ENCODE measurements at places on chromosomes 16 and 17.

GRCh38 chr16:17171250-17172143 is 299.3 kb downstream of the XYLT1 start:
- no peak for DNase-seq

DNA sequence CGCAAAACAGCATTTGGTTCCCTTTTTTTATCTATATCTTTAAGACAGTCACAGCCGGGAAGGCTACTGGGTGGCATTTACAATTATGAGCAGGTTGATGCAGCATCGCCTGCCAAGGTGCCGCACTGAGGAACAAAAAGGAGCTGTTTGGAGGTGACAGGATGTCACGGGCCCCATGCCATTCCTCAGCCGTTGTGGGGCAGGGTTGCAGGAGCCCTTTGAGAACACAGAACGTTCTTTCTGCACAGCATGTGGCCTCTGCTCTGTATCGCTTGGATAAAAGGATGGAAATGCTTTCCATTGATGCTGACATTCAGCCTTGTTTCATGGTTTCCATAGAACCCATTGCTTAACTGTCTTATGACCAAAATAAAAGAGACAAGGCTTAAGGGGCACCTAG is 141.9 kb upstream of the CDH5 start:
- no peak for DNase-seq

DNA sequence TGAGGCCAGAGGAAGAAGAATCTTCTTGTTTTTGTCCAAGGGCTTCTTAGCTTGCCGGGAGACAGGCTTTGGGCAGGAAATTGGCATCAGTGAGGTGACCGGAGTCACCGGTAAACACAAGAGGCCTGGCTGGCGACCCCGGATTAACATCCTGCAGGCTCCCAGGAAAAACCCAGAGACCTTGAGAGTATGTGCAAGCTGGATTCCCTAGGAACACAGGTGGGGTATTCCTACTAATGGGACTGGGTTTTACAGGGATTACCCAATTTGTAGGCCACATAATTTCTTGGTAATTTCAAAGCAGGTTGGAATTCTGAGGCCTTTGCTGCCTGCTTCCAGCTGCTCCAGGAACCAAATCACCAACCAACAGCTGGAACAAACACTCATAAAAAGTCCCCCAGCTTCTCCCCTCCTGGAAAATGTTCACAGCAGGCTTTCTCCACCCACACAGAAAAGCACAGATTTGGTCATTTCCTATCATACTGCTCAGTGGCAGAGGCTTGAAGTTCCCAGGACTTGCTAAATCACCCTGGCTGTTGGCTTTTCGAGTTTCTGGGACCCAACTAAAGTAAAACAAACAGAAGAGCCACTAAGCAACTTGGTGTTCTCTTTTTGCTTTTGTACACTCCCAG is 258.8 kb downstream of the IRF8 start:
- no peak for DNase-seq

DNA sequence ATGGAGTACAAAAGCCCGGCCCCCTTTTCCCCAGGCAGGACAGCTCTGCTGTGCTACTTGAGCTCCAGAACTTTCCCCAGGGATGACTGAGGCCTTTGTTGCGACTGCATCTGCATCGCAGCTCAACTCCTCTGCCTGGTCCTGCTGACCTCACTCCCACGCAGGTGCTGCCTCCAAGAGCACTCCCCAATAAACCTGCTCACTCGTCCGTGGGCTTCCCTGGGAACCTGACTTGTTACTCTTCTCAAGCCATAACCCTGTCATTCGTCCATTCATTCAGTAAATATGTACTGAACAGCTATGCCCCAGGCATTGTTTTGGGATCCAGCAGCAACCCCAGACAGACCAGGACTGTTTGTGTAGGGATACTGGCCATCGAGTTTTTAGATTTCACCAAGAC is 11.6 kb upstream of the RMI2 start:
- no peak for DNase-seq

- DNase-seq, result no peak
These were observed 34.7 kb downstream of the ANKRD11 start for GRCh38 chr16:89455692-89456091.

GRCh38 chr17:29177541-29177870 is 2.7 kb downstream of the MYO18A start:
- no peak for DNase-seq

GRCh38 chr17:20952183-20952582 is 90.6 kb downstream of the USP22 start:
- no peak for DNase-seq

DNA sequence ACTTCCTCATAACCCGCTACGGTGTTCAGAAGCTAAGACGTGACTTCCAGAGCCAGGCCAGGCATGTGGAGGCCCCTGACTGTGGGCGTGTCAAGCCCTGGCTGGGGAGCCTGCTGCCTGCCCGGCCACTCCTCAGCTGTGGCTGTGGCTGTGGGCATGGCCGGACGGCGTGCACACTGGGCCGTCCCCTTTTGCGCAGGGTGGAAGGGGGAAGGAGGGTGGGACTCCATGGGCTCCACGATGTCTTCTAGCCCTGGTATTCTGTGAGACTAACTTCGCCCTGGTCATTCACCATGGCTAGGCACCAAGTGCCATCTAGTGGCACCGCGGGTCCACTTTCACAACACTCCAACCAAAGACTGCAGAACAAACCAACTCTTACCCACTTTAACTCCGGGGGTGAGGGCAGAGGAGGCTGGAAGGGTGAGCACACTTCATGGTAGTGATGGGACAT is 67.9 kb downstream of the N4BP1 start:
- peak; percentile 31 for DNase-seq

DNA sequence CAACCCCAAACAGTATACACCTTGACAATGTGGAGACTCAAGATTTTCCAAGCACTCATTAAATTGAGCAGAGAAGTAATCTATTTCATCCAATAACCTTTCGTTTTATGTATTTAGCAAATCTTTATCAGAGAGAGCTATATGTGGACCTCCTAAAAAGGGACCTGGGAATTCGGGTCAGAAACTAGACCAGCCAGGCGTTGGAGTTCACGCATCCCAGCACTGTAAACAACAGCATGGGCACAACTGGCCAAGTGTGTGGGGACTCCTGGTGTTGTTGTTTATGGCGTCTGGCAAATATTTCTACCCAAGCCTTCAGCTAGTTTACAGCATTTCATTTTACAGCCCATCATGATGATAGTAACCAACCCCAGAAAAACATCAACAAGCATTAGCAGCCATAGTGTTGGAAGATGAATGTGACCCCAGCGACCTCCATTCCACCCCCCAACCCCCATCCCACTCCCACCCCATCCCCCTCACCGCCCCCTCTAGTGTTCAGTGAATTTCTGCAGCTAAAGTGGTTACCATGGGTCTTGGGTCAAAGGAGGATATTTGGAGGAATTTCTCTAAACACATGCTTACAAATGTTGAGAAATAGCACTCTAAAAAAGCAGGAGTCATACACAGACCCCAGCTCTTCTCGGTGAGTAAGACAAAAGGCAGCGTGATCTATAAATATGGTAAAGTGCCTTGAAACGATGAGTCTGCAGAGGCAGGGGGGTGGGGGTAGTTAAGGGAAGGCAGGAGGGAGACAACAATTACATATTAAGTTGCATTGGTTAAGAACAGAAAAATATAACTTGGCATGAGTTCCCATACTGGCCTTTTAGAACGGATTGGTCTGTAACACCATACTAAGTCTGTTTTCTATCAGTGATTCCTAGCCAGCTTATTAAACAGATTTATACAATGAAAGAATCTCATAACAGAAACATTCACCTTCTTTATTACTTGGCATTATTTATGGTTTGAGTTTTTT is 91.4 kb upstream of the TBX2 start:
- DNase-seq, result no peak

DNA sequence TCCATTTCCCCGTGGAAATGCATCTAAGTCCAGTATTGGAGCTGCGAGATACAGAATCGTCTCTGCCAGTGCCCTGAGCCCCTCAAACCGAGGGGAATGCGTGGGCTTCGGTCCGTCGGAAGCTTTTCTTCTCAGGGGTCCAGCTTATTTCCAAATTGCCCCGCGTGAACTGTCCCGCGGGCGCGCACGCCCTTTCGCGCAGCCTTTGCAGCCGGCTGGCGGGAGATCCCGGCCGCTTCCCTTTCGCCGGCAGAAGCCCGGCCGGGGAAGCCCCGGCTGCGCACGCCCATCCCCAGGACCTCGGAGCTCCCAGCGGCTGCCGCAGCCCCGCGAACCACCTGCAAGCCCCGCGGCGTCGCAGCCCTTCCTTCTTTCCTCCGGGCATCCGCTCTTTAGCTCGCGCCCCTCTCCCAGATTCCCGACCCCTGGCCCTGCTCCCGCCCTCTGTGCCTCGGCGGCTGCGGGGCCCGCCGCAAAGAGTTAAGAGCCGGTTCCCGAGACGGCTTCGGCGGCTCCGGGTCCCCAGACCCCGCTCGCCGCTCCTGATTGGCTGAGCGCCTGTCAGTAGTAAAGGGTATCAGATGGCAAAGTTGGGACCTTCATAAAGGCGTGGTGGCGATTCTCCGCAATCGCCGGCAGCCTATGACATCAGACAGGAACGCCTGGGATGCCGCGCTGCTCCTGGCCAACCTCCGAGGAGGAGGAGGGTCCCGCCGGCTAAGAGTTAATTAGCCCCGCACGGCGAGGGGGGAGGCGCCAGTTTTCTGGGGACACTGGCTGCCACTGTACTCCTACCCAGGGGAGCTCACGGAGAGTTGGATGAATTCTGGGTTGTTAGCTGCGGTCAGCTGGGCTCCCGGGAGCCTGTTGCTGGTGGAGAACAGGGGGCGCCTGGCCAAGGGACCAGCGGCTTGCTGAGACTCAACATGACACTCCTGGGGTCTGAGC is at the start of gene MYOCD:
MYOCD (plus strand) TSS at position 628 of the 948 bp plus-strand sequence; CDS start at position 927, 299 bp downstream.
- no peak for DNase-seq

DNA sequence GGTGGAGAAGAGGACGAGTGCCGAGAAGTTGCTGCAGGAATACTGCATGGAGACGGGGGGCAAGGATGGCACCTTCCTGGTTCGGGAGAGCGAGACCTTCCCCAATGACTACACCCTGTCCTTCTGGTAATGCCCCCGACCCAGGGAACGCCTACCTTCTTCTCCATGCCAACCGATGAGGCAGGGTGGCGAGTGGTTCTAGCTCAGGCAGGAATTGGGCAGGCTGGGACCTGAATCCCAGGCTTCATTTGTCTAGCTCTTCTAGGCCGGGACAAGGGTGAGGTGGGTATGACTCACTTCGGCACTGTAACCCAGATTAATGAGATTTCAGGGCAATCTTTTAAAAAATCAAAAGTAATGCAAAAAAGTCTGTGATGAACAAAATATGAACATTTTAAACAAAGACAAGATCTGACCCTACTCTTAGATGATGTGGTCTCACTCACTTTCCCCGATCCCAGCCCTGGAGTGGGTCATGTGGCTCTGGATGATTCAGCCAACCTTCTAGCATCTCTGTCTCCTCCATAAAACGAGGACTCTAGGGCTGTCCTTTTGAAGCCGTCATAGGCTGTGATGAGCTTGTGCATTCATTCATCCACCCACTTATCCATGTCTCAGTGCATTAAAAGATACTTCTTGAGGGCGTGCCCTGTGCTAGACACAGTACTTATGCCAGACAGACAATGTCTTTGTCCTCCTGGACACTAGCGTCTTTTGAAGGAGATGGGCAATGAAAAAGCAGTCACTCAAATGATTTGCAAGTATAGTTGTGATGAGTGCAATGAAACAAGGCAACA is 102.6 kb downstream of the SDR42E1 start:
- DNase-seq, result no peak

DNA sequence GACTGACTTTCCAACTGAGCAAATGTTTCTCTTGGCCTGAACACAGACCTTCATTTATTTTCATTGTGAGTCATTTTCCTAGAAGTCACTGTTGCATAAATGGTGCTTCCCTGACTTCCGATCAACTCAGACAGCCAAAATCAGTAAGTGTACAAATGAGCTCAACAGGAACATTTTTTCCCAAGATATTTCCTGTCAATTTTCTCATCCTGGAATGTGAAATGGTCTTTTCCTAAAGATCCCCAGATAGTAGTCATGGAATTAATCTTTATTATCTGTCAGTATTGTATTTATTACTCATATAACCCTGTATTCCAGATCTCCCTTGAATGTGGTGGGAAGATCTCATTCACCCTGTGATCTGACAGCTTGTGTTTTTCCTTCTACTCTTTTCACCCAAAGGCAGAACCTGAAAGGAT is 360.3 kb upstream of the KIF2B start:
- no peak for DNase-seq

Data from T-cell (primary cell).